ENCODE measurements at places on chromosomes 5 and 9.

- DNase-seq, result no peak
These were observed 397.6 kb downstream of the SEMA5A start for GRCh38 chr5:9148242-9148641.

DNA sequence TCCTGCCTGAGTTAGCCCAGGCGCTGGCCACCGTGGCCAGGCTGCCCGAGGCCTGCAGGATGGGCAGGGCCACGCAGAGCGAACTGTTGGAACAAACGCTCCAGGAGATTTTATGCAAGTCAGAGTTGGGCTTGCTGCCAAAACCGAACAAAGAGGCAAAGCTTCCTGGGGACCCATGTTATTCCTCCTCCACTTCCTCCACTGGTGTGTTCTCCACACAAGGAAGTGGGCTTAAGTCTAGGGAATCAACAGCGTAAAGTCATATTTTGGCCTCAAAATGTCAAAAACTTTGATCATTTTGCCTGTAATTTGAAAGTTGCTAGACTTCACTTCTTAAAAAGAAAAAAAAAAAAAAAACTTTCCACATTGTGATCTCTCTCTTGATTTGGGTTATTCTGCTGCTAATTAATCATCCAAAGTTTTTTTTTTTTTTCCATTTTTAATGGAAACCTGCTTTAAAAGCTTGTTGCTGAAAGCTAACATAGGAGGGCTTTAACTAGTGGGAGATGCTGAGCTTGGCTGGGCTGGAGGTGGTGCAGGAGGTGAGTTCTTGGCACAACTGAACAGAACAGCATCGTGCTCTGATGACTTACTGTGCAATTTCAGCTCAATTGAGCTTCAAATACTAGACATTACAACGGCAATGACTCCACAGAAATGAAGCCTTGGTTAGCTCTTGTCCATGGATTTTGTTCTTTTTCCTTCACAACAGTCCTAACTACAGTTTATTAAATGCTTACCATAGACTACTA is 73.0 kb downstream of the PTPDC1 start:
- DNase-seq, result peak; percentile 18

DNA sequence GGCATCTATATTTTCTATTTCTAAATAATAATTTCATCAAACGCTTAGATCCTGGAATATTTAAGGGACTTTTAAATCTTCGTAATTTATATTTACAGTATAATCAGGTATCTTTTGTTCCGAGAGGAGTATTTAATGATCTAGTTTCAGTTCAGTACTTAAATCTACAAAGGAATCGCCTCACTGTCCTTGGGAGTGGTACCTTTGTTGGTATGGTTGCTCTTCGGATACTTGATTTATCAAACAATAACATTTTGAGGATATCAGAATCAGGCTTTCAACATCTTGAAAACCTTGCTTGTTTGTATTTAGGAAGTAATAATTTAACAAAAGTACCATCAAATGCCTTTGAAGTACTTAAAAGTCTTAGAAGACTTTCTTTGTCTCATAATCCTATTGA is 1.1 kb downstream of the LRRC70 start:
- DNase-seq, result no peak

GRCh38 chr5:140005145-140005591 is 37.9 kb downstream of the NRG2 start:
- DNase-seq, result no peak

GRCh38 chr5:148934895-148935400 is 108.5 kb downstream of the ADRB2 start:
- DNase-seq, result no peak

DNA sequence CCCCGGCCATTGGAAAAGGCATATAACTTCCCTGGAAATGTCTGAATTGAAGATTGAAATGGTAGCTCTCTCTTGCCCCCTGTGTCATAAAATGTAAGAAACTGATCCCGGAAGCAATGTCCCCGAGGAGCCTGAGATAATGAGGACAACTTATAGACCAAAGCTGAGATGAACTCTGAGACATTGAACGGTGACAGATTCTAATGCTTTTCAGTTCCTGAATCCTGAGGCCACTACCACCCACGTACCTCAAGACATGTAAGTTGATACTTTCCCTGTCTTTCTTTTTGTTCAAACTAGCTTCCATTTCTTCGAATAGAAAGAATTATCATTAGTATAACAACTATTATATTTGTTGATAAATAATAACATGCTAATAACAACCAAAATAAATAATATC is 51.0 kb downstream of the KIF4B start:
- no peak for DNase-seq

All from NCI-H1105 (cell line).